ENCODE measurements at places on chromosomes 1 and 21.

DNA sequence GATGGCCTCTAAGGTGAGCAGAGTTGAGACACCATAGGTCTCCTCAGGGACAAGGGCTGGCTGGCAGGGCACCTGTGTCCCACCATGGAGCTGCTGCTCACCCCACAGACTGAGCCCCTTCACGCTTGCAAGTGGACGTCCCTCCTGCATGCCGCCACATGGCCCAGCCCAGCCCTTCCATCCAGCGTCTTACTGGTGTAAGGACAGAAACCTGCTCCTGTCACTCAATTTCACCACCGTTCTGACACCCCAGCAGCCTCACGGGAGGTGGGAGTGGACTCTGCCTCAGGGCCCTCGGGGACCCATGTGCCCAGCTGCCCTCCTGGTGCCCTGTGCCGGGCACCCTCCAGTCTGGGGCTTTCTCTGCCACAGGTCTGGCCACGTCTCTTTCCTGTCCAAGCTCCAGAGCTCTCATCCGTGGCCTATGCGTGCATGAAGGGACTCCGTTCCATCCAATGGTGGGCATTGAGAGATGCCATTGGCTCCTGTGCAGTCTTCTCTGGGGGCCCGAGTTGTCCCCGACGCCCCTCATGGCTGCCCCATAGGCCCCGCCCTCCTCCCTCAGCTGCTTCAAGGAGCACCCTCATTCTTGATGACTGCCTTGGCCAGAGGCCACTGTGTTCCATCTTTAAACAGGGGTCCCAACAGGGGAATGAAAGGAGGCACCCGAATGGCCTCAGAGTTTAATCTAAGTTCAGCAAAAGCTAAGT, 42.6 kb upstream of the COL6A1 start:
- no peak for DNase-seq

DNA sequence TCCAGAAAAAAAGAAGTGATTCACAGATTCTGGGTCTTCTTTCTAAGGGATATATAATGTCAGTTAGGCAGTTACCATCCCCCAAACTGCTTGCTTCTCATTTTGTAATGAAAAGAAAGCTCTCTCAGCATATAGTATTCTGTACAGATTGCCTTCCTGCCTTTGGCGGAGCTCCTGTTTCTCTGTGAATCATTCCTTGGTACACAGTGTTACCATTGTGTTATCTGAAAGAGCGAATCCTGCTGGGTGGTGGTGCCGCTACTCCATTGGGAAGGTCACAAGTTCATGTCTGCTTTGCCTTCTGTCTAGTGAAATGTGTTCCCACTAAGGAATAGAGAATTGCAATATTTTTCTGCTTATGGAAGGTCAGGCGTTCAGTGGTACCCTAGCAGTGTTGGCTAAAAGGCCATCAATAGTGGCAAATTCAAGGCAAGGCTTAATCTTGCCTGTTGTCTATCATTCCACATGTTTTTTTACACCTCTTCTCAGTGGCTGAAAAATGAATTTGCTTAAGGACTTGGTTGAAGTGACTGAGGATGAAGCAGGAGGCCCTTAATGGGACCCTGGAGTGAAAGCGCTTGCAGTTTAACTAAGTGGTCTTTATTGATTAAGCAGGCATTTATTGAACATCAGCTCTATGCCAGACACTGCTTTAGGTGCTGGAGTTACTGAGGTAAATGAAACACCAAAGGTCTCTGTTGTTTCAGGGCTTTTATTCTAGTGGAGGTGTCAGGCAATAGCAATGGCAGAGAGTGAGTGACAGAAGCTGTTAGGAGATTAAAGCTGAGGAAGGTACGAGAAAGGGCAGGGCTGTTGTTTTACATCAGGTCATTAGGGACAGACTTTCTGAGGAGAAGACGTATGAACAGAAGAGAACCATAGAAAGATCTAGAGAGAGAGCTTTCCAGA, 186.7 kb downstream of the PDE4B start:
- no peak for DNase-seq

DNA sequence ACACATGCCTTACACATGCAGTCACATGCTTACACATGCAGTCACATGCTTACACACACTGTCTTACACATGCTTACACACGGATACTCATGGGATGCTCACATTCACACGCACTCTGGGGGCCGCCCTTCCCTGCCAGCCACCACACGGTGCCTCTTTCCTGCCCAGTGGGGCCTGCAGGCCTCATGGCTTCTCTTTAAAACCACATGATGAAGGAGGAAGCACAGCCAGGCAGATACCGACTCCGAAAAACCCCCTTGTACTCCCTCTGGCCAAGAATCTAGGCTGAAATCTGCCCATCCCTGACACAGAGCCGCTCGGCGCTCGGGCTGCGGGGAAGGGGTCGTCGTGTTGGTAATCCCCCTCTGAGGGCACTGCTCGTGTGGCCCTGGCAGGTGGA, 113.0 kb downstream of the PRDM16 start:
- DNase-seq = no peak

- no peak for DNase-seq
Measured at GRCh38 chr1:198447468-198447867, 93.0 kb downstream of the ATP6V1G3 start.

DNA sequence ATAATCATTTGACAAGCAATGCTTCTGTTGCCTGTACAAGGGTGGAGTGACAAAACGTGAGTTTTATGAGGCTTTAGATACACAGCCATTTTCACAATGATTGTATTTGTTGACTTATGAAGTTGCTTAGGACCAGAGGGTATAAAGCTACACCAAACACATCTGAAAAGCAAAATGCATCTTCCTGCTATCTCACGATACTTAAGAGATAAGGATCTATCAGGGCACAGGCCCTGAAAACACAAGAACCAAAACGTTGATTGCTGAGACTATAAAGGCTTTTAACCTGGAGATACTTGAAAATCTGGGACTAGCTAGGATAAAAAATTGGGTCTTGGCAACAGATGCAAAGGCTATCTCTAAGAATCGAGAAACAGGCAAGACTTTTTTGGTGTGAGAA, 115.7 kb downstream of the SLC5A9 start:
- DNase-seq = no peak

DNA sequence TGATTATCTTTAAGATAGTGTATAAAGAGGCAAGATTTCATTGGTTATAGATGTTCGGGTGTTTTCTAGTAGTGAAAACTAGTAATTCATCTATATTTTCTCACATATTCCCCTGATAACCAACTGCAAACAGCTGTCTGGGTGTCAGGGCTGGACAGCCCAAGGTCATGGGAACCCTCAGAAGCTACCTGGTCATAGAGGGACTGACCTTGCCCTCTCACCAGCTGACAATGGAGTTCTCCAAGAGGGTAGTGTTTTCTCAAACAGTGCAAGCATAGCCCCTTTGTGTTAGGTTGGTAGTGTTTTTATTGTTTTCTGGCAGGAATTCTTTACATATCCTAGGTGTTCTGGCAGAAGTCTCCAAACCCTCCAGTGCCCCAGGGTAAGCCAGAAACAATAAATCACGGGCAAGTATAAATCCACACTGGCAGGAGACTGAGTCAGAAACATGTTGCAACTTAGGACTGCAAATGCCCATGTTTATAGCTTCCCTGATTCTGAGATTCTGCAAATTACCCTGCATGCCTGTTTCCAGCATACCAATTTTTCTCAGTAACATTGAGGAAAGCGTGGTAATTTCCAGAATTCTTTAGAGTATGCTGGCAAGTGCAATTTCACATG, 82.8 kb upstream of the ATP1A1 start:
- no peak for DNase-seq

DNA sequence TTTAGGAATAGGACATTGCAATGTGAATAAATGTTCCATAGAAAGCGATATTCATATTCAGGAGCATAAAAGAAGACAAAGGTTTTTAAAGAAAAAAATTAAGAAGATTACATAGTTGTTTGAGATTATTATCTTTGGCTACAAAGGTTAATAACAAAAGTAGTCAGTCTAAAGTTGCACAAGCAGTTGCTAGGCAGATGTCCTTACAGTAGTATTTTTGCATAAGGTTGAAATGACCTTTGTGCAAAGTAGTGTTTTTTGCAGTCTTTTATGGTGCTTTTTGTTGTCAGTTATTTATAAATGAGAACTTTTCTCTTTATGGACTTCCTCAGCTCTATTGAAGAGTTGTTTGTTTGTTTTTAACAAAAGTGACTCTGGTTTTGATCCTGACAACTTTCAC, 447.8 kb downstream of the AMY1C start:
- no peak for DNase-seq

- DNase-seq = no peak
Measured at GRCh38 chr1:184379111-184379752, 7.6 kb upstream of the C1orf21 start.

- DNase-seq = no peak
Measured at GRCh38 chr1:64471218-64472039, 1.5 kb downstream of the CACHD1 start.

DNA sequence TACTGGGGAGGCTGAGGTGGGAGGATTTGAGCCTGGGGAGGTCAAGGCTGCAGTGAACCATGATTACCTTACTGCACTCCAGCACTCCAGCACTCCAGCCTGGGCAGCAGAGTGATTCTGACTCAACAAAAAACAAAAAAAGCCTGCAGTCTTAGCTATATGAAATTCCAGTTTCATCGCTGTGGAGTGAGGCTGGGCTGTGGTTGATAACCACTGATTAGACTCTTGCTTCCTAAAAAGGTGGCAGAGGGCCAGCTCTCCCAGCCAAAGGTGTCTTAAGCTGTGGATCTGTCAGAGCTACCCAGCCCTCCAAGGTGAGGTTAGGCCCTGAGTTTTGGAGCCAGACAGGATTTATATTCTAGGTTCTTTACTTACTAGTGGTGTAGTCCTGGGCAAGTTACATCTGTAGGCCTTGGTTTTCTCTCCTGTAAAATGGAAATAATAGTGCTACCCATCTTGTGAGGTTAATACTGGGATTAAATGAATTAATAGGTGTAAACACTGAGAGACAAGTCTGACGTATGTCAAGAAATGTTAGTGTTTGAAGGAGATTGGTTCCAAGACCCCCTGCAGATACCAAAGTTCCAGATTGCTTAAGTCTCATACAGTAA, 35.9 kb downstream of the TMCC2 start:
- no peak for DNase-seq

DNA sequence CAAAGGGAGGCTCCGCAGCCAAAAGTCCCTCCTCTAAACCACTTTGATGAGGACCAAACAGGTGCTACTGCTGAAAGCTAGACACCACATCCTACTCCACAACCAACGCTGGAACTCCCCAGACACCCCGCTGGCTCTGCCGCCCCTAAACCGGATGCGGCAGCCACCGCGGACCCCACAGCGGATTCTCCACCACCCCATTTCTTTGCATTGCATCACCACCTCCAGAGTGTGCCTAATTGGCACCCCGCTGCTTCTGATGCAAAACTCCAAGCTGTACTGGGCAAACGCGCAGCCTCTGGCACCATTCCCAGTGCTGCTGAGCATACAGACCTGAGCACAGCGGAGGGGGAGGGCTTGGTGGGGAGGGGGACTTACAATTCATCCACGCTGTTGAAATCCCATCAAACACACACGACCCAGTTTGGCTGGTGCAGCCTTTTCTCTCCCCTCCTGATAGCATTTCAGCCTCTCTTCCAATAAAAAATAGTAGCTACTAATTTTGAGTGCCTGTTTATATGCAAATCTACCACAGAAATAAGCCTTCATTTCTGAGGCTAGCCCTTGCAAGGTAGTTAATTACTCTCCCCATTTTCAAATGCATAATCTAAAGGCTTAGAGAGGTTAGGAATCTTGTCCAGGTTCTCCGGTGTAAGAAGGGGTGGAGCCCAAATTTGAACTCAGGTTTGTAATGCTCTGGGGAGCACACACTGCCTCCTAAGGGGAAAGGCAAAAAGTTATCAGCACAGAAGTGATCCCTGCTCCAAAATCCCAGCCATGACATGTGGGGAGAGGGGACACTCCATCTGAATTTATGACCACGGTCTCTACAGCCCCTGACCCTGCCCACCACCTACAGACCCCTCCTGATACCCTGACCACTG, 12.2 kb upstream of the RGS16 start:
- peak; percentile 85 for DNase-seq

DNA sequence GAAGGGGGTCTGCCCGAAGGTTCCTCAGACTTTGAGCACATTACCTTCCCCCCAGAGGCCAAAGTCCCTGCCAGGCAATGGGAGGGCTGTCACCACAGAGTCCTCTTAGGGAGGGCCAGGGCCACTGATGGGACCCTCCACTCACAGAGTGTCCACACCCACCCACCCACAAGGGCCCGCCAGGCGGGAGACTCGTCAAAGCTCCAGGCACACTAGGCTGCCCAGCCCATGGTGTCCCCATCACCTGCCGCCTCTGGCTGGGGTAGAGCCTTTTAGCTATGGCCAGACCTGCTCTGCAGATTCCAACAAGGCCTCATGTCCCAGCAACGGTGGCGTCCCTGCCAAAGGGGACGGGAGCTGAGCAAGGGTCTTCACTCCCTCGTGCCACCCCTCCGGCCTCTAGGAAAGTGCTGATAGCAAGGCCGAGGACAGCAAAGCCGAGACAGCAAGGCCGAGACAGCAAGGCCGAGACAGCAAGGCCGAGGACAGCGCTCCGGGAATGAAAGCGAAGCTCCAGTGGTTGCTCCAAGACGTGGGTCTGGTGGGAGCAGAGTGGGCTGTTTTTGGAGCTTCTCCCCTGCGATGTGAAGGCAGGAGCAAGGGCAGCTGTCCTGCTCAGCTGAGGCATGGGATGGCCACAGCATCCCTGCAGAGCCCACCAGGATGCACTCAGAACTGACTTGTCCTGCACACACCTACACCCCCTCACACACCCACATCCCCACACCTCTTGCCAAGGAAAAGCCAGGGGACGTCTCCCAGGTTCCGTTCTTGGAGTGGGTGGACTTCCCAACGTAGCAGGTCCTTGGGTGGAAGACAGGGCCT, 123.4 kb downstream of the CRYAA start:
- DNase-seq = no peak

GRCh38 chr1:55828044-55828443, 612.9 kb upstream of the USP24 start:
- no peak for DNase-seq

DNA sequence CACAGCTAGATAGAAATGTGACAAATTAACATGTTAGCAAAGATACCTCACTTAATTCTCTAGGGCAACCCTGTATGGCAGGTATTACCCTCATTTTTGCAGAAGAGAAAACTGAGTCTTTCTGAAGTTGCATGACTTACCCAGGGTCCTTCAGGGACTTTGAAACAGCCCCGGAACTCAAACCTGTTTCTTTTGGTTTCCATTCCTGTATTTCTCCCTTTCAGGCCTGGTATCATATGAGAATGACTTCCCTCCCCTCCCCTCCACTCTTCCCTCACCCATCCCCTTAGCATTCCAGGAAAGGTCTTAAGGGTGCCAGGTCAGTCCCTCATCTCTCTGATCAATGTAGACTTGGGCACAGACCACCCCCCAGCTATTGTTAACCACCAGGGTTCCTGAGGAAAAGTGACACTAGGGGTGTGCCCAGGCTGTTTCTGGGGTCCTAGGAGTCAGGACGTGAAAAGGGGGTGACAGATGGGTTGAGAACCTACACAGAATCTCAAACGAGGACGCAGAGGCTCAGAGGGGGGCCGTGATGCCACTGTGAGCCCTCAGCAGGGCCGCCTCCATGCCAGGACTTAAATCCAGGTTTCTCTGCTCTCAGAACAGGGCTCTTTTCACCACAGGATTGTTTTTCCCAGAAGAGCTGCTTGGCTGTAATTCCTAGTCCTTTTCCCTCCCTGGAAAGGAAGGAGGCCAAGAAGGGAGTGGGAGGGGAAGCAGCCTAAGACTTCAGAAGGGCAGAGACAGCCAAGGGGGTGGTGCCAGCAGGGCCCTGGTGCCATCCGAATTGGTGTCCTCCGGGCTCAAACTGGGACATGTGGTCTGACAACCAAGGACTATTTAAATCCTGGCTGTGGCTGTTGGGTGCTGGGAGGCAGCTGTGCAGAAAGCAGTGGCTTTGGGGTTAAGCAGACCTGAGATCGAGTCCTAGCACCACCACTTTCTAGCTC, 2.1 kb upstream of the WASF2 start:
- DNase-seq = no peak
